ENCODE measurements at places on chromosomes 7 and 10.

DNA sequence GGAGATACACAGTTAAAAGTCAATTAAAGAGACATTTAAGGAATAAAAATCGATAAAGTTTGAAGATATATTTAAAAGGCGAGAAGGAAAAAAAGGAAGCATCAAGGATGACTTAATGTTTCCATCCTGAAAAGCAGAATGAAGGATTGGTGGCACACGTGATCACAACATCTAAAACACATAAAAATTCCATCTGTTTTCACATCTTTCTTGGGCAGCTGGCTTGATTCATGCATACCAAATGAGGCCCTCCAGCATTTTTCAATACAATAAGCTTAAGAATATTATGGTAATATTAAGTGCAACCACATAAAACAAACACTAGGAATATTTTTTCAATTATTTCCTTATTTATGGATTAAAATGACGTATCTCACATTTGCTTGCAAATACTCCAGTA is 112.6 kb downstream of the TPK1 start:
- DNase-seq: no peak

DNA sequence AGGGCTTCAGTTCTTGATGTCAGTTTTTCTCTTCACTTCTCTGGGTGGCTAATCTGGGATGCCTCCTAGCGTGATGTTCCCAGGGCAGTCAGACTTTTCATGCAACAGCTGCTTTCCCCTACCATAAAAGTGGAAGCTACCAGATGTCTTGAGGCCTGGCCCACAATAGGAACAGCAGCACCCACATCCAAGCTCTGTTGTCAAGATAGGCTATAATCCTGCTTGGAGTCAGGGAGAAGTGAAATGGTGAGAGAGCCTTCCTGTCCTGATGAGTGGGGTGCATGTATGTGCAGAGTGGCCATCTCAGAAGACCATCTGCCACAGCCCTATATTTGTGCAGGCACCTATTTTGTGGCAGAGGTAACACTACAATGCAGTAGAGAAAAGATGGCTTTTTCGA is 108.0 kb downstream of the HTR5A start:
- no peak for DNase-seq

GRCh38 chr10:71290331-71290730 is 28.7 kb upstream of the SLC29A3 start:
- no peak for DNase-seq

GRCh38 chr10:113820507-113820906 is 33.4 kb downstream of the DCLRE1A start:
- no peak for DNase-seq
